H4 (cell line): ENCODE measurements at places on chromosomes 11 and 22. TPM values are rescaled to one million over a fixed set of nuclear protein-coding genes. Genes with fewer than 3 reads are reported as not detected.
A peak's percentile ranks its signal among the peaks of the same experiment; 100 is the strongest.

PKP3 gene
- 2.4 and 3.0 TPM in 2 replicates for total RNA-seq

CRACR2B gene
- not detected in 2 replicates for total RNA-seq

SAC3D1 gene
- total RNA-seq: 4.1 and 10.7 TPM in 2 replicates

ZDHHC8 gene
- 4.3 and 6.9 TPM in 2 replicates for total RNA-seq

ANO9 gene
- total RNA-seq: not detected in 2 replicates

TRAF6 gene
- 8.8 and 9.1 TPM in 2 replicates for total RNA-seq

OR51B5 gene
- total RNA-seq: 28.2 and 31.4 TPM in 2 replicates

ELF5 gene
- not detected in 2 replicates for total RNA-seq

PARVG gene
- 0.04 and 1.1 TPM in 2 replicates for total RNA-seq

SNAP29 gene
- 5.0 and 6.1 TPM in 2 replicates for total RNA-seq

ILK gene
- total RNA-seq: 139 and 144 TPM in 2 replicates

DCHS1 gene
- total RNA-seq: 0.08 and 0.19 TPM in 2 replicates

LMNTD2 gene
- 1.4 and 2.6 TPM in 2 replicates for total RNA-seq

HEPN1 gene
- total RNA-seq: not detected in 2 replicates

GRCh38 chr11:75326439-75326810, 25.0 kb downstream of the ARRB1 start:
- DNase-seq: no peak

- no peak for DNase-seq
Observed at GRCh38 chr11:76806608-76807205, 23.6 kb downstream of the TSKU start.

DNA sequence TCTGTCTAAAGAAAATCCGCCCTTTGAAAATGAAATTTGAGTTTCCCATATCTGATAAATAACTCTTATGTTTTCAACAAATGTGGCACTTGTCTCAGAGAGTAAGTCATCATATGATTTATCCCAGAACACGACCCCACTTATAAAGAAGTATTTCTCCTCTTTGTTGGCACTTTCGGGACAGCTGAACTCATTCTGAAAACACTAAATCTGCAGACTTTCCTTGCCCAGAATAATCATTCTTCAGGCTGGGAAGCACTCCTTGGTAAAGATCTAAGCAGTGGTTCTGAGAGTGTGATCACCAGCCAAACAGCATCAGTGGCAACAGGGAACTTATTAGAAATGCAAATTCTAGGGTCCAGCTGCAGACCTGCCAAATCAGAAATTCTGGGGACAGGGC, 532.2 kb upstream of the API5 start:
- DNase-seq: no peak

- DNase-seq: no peak
Observed at GRCh38 chr11:103696123-103696522, 340.3 kb upstream of the DDI1 start.

GRCh38 chr11:85096939-85097338, 530.2 kb downstream of the DLG2 start:
- no peak for DNase-seq

DNA sequence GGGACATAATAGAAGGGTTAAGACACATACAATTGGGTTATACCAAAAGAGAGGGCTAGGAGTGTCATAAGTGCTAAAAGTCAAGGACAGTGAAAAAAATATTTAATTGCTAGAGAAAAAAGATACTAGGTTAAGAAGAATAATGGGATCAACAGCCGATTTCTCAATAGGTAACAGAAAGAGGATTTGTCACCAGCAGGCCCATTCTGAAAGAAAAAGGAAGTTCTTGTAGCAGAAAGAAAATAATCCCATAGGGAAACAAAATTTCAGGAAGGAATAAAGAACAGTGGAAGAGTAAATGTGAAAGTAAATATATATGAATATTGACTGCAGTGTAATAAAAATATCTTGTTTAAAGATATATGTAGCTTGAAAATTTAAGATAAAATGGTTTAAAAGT, 43.3 kb upstream of the ADORA2A start:
- no peak for DNase-seq

DNA sequence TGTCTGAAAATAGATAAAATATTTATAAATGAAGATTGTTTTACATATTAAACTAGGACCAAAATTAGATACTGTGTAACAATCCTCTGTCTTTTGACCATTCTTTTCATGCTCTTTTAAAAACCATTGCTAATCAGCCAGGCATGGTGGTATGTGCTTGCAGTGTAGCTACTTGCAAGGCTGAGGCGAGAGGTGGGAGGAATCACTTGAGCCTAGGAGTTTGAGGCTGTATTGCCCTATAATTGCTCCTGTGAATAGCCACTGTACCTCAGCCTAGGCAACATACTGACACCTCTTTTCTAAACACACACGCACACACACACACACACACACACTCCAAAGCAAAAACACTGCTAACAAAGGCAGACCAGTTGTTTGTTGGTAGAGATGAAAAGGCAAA, 259.2 kb downstream of the JRKL start:
- DNase-seq: no peak

DNA sequence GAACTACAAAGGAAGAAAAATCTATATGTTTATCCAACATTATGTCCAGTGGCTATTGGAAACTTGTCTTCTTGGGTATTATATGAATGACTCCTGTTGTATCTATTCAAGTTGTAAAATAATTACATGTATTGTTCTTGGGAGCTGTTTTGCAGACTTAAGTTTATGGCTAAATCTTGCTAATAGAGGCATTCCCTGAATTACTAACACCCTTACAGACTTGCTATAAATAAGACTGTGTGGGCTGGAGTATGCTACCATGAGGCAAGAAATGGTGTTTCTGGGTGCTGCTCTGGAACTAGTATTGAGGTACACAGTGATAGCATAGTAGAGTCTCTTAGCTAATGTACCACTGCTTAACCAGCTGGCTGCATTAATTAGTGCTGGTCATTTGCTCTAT, 155.1 kb downstream of the HIPK3 start:
- no peak for DNase-seq

GRCh38 chr11:111676878-111677585, 74.8 kb downstream of the SIK2 start:
- DNase-seq: no peak

GRCh38 chr11:132994966-132995365, 537.3 kb downstream of the OPCML start:
- no peak for DNase-seq

- DNase-seq: peak; percentile 90
Observed at GRCh38 chr11:59545179-59546020, 34.1 kb downstream of the OR4D9 start.

DNA sequence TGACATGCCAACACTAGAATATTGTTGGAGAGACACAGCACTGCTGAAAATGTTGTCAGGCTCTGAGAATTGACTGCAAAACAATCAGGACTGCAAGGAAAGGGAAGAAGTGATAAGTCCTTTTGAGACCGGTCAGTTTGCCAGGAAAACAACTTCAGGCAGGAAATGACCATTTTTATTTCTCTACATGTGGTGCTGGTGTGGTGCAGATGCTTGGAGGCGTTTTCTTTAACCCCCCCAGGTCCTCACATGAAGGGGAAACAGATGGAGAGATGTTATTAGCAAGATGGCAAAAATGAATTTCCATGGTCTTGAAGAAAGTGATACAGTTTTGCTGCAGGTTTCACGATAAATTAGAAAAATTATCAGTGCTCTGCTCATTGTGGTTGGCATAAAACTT, 5.7 kb downstream of the AP2A2 start:
- no peak for DNase-seq

- no peak for DNase-seq
Observed at GRCh38 chr11:111465400-111465799, 46.8 kb downstream of the BTG4 start.

GRCh38 chr11:76830639-76831327, 29.9 kb upstream of the ACER3 start:
- no peak for DNase-seq

GRCh38 chr11:62553080-62553838, 6.7 kb upstream of the AHNAK start:
- peak; percentile 96 for DNase-seq

DNA sequence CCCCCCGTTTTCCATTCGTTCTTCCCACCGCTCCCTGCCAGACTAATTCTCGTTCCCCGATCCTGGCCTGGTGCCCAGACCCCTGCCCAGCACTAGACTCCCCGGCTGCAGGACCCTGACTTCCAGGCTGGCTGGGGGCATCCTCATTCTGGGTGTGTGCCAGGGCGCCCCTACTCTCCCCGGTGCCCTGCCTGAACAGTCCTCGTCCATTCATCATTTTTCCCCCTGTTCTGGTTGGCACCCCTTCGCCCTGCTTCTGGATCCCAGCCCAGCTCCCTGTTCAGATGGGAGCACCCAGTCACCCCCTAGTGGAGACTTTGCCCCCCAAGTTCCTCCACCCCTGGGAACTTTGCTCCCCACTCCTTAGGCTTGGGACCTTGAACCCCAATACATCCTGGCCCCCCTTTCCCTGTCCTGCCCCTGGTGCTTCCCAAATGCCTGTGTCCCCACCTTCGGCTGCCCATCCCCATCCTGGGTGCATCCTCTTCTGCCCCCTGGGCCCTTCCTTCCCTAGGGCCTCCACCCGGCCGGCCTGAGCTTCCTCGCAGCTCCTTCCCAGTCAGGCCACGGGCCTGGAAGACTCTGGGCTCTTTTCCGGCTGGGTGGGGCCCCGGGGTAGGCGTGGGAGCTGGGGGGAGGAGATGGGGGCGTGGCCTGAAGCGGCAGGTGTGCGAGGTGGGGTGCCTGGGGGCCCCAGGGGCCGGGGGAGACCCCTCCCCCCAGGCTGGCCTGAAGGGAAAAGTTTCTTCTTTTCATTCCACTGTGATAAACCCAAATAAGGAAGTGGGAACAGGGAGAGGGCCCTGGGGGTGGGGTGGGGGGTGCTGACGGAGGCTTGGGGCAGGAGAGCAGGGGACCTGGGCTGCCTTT, 908 bp downstream of the PLCB3 start:
- DNase-seq: no peak

- DNase-seq: no peak
Observed at GRCh38 chr11:23320131-23320530, 459.9 kb upstream of the CCDC179 start.

DNA sequence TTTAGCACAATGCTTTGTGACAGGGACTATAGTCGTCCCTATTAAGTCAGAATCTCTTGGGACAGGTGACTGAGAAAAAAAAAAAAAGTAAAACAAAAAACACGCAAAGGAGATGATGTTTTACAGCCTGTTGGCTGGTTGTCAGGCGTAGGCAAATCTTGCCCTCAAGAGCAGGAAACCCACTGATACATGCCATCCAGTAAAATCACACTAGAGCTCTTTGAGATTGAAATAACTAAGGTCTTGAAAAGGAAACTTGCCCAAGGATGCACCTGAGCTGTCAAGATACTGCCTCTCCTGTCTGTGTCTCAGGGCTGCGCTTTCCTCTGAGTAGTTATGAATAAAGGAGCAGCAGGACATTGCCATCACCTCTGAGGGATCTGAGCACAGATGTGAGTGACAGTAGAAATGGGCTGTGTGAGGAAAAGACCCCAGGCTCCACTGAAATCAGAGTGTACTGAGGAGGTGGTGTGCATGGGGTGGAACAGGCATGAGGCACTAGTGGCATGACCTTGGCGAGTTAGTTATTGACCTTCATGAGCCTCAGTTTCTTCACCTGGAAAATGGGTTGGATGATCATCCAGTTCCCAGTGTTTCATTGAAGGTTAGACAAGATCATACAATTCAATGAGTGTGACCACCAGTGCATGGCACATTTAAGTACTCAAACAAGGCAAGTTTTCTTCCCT, 23.3 kb downstream of the MICAL2 start:
- DNase-seq: no peak
